ENCODE measurements at places on chromosomes 2 and 18.
A peak's percentile ranks its signal among the peaks of the same experiment; 100 is the strongest.

DNA sequence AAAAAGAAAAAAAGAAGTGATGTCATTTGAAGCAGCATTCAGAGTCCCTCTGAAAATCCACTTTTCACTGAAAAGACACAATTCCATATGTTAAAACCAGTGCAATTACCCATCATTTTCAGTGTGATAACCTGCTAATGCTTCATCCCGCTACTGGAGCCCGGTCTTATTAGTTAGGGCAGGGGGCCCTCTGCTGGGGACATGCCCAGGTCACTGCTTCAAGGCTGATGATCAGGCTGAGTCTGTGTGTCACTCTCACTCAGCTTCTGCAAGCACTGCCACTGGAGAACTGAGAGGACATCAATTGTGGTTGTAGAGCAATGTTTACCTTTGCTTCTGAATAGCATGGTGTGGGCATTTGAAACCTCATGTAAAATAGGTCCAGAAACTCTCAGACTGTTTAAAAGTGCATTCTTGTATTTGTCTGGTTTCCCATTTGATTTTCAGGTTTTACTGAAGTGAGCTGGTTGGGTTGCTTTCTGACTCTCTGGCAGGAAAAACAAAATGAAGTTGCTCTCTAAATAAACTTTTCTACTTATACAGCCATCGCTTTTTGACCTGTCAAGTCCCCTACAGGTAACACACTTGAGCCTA, 49.2 kb upstream of the NXPH2 start:
- no peak for DNase-seq

- DNase-seq, result no peak
These were observed 293.0 kb downstream of the KCNS3 start for GRCh38 chr2:18171191-18172139.

DNA sequence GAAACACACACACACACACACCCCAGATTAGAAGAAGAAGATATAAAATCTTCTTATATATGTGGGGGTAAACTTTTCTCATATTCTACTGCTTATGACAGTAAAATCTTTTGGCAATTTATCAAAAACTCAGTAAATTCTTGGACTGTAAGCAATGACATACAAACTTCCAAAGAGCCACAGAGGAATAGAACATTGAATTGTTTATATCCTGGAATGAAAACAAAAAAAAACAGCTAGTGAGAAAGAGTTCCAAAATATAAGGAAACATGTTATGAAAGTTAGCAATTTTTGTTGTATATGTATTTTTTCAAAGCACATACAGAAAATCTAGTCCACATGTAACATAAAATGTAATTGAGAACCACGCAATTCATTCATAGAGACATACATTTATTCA, 764.9 kb downstream of the DSC3 start:
- no peak for DNase-seq

GRCh38 chr18:67417864-67418523, 98.5 kb downstream of the DSEL start:
- peak; percentile 25 for DNase-seq

DNA sequence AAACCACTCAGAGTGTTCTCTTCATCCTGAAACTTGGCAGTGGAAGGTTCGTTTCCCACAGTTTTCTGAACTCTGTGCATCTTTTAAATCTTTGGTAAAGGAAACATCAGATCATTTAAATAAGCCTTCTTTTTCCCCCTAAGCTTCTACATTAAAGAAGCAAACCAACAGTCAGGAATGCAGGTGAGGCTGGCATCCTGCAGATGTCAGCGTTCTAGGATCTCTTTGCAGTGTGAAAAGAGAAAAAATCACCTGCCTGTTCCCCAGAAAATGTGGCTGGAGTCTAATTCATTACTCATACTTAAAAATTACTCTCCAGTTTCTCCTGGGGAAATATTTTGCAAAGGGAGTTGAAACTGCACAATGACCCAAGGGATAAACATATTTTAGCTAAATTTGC, 64.5 kb upstream of the ZCCHC2 start:
- no peak for DNase-seq

DNA sequence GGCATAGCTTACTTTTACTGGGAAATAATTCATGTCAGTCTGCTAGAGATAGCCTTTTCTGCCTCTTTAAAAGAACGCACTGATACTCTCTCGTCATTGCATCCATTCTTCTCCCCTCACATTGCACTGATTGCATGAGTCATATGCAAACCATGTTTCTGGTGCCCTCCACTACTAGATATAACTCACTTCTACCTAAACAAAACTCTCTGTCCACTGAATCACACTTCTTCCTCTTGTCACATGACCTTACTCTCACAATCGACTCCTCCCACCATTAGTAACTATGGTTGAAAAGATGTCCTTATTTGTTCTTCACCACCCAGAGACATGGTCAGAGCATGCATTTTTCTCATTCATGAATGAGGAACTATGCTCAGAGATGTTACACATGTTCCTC, 158.0 kb downstream of the CSRNP3 start:
- no peak for DNase-seq

DNA sequence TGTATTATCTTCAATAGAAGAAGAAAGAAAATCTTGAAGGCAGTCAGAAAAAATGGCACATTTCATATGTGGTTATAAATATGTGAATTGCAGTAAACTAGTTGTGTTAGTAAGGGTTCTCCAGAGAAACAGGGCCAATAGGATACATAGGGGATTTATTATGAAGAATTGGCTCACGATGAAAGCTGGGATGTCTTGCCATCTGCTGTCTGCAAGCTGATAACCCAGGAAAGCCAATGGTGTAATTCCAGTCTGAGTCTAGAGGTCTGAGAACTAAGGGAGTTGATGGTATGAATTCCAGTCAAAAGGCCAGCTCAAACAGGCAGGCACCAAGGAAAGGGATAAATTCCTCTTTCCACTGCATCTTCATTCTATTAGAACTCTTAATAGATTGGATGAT, 362.4 kb downstream of the KCNJ3 start:
- no peak for DNase-seq
